ENCODE measurements at places on chromosomes 4 and X. TPM values are rescaled to one million over a fixed set of nuclear protein-coding genes. Genes with fewer than 3 reads are reported as not detected.

GPR78 gene
- total RNA-seq = 0.10 TPM

GAGE12J gene
- total RNA-seq = not detected

SEC24D gene
- 117 TPM for total RNA-seq

CXCL1 gene
- total RNA-seq = 2.2 TPM

GAB3 gene
- total RNA-seq = 6.6 TPM

EDA gene
- 6.8 TPM for total RNA-seq

POLN gene
- 3.5 TPM for total RNA-seq

TEC gene
- 3.2 TPM for total RNA-seq

F9 gene
- total RNA-seq = not detected

ZCCHC13 gene
- not detected for total RNA-seq

HMGN5 gene
- total RNA-seq = 7.9 TPM

LRCH2 gene
- 8.4 TPM for total RNA-seq

RAPGEF2 gene
- total RNA-seq = 28.2 TPM

DRP2 gene
- total RNA-seq = 0.57 TPM

PAGE4 gene
- total RNA-seq = not detected

CENPVL3 gene
- total RNA-seq = not detected

DNA sequence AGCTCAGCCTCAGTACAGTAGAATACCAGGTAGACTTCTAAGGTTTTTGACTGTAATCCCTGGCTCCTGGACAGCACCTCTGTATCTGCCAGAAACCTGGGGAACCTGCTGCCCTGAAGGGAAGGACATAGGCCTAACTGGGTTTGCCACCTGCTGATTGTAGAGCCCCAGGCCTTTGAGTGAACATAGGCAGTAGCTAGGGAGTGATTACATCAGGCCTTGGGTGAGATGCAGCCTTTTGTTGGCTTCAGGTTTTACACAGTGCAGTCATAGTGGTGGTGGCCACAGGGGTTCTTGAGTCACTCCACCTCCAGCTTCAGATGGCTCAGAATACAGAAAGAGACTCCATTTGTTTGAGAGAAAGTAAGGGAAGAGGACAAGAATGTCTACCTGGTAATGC lies 19.3 kb downstream of the IQCM start:
- no peak for DNase-seq

GRCh38 chr4:168891688-168892087 lies 118.4 kb downstream of the CBR4 start:
- no peak for DNase-seq

DNA sequence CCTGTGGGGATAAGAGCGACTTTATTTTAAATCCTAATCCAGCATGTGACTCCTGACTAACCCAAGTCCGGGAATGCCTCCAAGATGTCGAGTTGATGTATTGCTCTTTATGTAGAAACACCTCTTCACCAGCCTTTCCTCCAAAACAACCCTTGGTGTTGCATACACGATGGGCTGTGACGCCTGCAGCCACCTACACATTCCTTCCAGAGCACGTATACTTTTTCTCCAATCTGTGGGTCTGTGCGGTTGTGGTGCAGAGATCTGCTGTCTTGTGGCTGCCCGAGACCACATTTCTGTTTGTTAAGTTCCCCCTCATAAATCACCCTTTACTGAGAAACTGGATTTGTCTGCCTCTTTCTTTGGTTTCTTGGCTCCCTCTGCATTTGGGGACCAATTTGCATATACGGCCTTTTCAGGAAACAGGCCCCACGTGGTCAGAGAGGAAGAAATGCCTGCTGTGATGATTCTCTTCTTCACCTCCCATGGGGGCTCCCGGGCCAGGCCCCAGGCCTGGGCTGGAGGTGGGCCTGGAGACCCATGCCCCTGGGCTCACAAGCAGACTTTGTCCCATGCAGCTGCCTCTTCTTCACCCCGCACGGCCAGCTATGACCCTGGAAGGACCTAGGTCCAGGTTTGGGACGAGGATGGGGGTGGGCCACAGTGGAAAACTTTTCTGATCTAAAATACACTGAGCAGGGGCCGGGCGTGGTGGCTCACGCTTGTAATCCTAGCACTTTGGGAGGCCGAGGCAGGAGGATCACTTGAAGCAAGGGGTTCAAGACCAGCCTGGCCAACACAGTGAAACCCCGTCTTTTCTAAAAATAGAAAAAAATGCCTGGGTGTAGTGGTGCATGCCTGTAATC lies 21.4 kb upstream of the AFAP1 start:
- no peak for DNase-seq

DNA sequence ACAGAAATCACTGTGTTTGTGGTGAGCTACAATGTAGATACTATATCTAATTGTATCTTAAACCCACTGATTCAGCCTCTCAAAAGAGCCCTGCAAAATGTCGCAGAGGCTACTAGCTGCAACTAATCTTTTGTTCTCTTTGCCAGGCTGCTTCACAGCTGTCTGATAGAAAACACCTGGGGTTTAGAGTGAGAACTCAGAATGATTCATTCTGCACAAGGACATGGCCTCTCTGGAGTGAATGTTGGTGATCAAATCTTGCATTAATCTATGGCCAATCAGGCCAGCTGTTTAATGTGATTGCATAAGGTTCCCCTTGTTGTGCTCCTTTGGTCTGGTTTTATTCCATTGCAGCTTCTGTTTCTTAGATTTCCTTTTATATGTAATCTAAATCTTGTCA lies 100.3 kb downstream of the EMCN start:
- DNase-seq = no peak

GRCh38 chr4:74534936-74535335 lies 90.0 kb downstream of the AREG start:
- DNase-seq = no peak

DNA sequence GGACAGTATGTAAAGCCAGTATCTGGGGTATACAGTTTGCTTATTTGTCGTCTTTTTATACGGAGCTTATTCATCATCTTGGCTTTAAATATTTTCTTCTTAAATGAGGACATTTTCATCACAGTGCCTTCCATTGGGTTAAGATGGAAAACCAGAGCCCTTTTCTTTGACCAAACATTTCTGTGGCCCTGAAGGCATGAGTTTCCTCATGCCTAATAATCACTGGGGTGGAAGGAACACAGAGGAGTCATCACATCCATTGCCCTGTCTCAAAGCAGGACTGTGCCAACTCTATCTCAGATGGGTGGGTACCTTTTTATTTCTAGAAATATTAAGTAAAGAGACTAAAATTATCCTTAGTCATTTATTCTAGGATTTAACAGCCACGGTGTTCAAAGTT lies 40.0 kb downstream of the CHRDL1 start:
- DNase-seq = no peak

- no peak for DNase-seq
These were observed 239.2 kb upstream of the SMIM31 start for GRCh38 chr4:164514765-164515164.

DNA sequence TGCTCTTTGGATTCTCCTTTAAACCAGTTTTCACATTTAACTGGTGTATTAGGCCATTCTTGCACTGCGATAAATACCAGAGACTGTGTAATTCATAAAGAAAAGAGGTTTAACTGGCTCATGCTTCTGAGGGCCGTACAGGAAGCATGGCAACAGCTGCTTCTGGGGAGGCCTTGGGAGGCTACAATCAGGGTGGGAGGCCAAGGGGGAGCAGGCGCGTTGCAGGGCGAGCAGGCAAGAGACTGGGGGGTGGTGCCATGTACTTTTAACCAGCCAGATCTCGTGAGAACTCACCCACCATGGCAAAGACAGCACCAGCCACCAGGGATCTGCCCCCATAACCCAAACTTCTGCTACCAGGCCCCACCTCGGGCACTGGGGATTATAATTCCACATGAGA lies 38.1 kb downstream of the RNF212 start:
- DNase-seq = peak; percentile 46

DNA sequence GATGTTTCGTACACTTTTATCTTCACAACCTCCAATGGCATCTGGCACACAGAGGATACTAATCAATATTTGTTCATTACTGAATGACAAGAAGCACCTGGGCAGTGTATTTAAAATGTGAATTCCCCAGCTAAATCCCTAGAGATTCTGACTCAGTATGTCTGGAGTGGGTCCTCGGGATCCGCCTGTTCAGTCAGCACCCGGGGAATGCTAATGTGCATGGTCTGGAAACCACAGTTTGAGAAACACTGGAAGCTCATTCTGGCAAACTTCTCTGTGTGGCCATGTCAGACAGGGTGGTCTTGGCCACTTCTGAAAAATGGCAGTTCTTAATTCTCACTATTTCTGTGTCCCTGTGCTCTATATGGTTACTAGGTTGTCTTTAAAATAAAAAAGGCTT lies 138.8 kb upstream of the VCX start:
- no peak for DNase-seq

DNA sequence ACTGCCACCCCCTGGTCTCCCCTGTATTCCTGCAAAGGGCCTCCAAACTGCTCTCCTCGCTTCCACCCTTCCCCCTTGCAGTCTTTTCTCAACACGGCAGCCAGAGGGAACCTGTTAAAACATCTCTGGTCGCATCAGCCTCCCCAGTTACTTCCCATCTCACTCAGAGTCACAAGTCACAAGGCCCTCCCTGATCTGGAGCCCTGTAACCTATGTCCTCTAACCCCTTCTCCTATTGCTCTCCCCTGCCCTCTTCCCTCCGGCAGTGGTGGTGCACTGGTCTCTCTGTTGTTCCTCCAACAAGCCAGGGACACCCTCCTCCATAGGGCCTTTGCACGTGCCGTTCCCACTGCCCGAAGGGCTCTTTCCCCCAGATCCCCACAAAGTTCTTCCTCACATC lies 73.2 kb downstream of the SH3KBP1 start:
- DNase-seq = no peak

GRCh38 chrX:68944211-68944610 lies 115.4 kb downstream of the EFNB1 start:
- DNase-seq = no peak

GRCh38 chr4:116847616-116848015 lies 237.8 kb downstream of the TRAM1L1 start:
- DNase-seq = no peak

- peak; percentile 76 for DNase-seq
These were observed 2.8 kb downstream of the MXD4 start for GRCh38 chr4:2259036-2259540.

- DNase-seq = no peak
These were observed 10.0 kb upstream of the SPCS3 start for GRCh38 chr4:176309772-176310171.

- no peak for DNase-seq
These were observed 250.9 kb upstream of the MAOA start for GRCh38 chrX:43405191-43405590.

DNA sequence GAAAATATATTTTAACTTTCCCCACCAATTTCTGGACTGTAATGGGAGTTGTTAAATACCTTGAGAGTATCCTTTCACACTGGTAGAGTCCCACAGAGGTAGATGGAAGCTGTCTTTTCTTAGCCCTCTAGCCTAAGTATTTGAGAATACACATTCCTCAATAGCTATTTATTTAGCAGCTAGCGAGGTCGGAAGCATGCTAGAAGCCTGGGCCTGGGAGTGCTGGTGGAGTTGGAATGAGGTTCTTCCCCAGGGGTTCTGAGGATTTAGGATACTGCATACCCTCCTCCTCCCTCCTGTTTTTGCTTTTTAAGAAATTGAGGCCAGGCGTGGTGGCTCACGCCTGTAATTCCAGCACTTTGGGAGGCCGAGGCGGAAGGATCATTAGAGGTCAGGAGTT lies 999 bp upstream of the KLHL15 start:
- DNase-seq = no peak

DNA sequence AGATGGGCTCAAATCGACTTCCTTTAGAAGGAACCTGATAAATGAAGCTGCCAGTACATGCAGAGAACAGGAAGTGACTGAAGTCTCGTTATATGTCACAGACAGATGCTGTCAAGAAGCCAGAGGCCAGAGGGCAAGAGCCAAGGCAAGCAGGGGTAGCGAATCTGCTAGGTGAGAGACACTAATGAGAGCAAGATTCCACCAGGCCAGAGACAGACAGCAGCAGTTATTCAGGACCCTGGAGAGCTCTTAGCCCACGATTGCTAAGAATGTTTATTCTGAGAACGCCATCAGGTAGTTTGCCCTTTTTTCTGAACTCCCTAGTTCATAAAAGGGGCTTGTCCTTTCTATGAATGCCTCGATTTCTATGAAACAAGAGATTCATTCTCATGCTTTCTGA lies 73.7 kb downstream of the BEND2 start:
- DNase-seq = no peak

- no peak for DNase-seq
These were observed 166.1 kb downstream of the CCSER1 start for GRCh38 chr4:90293320-90293719.

- no peak for DNase-seq
These were observed 10.7 kb upstream of the BRS3 start for GRCh38 chrX:136477026-136477425.

- DNase-seq = no peak
These were observed 202.1 kb downstream of the CENPC start for GRCh38 chr4:67343199-67343598.

DNA sequence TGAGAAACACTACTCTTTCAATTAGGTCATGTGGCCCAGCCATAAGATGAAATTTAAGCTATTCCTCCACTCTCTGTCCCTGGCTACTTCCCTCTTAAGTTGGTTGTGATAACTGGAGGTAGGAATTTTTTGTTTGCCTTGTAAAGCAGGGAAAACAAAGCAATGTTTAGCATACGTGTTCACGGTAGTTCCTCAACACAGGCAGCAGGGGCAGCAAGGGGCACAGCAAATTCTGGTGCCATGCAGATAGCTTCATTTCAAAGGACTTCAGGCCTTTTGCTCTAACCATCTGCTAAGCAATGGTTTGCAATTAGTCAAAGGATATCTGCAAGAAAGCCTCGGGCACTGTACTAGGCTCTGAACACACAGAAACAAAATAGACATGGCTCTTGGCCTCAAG lies 330.2 kb downstream of the ZIC3 start:
- DNase-seq = no peak

GRCh38 chrX:130103605-130104004 lies 6.7 kb downstream of the ELF4 start:
- DNase-seq = no peak

DNA sequence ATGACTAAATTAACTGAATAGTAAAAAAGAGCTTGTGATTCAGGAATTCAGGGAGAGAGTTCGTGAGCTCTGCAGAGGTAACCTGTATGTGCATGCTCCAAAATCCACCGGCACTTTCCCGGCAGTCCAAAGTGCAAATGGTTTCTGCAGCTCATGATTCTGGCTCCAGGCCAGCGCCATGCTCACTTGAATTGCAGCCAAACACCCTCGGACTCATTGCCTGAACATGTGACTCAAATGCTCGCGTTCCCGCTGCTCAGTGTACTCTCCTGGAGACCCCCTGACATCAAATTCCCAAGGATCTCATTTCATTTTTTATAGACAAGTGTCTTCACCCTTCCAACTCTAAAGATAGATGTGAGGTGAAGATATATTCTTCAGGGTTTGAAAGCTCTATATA lies 44.1 kb upstream of the SH3RF1 start:
- DNase-seq = no peak

DNA sequence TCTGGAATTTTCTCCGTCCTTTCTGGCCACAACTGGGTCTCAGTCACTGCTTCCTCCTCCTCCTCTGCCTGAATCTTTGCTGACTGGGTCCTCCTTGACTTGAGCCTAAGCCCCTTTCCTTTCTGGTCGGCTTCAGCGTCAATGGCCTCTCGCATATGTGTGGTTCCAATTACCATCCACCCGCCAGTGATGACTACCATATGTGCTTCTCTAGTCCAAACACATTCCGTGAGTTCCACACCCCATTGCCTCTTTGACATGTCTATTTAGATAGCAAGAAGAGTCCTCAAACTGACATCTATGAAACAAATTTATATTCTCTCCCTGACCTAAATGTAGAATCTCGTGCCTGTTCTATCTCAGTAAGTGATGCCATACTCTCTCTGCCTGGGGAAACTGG lies 19.8 kb downstream of the MXRA5 start:
- no peak for DNase-seq

Measured in posterior vena cava (tissue), 2 donors.